ENCODE measurements at places on chromosomes 16 and 17.

DNA sequence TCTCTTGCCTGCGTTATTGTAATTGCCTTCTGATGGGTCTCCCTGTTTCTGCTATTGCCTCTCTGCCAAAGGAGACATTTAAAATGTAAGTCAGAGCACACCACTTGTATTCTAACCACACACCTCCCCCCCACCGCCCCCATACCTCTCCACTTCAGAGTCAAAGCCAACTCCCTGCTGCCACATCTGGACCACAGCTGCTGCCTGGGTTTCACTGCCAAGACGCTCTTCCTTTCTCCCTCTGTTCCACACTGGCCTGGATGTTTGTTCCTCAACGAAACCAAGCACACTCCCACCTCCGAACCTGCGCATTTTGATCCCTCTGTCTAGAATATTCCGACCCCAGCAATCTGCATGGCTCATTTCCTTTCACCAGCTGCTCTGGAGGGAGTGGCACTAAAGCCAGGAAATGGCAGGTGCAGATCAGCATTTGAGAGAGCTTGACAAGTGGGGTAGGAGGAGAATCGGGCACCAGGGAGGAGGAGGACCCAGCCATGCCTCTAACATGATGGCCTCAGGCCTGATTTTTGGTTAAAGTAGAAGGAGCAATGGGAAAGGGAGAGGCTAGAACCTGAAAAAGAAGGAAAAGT lies 92.4 kb upstream of the HS3ST2 start:
- DNase-seq: no peak

DNA sequence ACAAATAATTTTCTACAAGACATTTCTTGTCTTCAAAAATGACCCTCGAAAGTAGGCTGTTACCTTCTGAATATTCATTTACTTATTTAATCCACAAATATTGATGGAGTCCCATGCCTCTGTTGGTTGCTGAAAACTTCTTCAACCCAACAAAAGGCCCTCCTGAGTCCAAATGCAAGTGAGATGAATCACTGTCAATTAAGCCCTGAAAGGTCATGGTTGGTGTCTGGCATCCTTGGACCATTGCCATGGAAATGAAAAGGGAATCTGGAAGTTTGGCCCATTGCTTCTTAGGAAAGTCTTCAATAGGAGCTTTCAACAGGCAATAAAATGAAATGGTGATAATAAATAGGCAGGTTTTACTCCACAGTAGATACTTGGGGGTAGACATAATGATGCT lies 364.7 kb upstream of the DYNLRB2 start:
- no peak for DNase-seq

DNA sequence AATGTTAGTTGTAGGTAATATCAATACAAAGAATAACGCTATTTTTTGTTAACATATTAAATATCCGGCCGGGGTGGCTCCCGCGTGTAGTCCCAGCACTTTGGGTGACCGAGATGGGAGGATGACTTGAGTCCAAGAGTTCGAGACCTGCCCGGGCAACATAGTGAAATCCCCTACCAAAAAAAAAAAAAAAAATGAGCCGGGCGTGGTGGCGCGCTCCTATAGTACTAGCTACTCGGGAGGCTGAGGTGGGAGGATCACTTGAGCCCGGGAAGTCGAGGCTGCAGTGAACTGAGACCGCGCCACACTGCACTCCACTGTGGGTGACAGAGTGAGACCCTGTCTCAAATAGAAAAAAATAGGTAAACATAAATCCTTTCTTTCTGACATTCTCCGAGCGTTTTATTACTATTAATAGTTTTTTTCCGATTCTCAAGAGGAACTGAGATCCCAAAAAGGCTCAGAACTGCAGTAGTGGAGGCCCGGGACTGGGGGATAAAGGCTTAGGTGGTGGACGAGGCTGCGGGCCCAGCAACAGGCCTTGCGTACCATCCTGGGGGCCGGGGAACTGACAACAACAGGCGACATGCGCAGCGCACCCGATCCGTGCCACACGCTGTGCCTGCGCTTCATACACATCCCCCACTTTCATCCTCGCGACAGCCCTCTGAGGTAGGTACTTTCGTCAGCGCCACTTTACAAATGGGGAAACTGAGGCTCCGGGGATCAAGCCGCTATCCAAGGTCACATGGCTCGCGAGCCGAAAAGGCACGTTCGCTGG lies 919 bp downstream of the N4BP1 start:
- DNase-seq: no peak

- no peak for DNase-seq
Measured at GRCh38 chr16:57893559-57894389, 77.2 kb downstream of the CNGB1 start.

GRCh38 chr17:8712698-8713097 lies 31.9 kb downstream of the CCDC42 start:
- no peak for DNase-seq

DNA sequence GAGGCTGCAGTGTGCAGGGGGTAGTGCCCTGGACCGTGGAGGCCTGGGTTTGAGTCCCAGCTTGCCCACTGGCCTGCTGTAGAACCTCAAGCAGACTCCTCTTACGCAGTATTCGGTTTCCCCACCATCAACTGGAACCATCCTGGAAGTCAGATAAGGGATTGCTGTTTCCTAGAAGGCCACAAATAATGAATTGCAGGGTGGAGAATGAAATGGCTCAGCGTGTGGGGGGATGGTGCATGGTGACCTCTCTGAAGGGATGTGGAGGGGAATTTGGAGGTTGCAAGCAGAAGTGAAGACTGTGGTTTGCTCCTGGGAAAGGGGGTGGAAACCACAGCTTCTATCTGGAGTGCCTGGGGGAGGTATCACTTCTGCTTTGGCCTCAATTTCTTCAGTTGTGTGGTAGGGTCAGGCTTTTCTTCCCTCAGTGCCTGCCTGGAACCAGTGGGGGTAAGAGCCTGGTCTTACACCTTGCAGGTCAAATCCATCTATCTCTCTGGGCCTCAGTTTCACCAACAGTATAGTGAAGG lies 1.7 kb downstream of the ADGRG5 start:
- no peak for DNase-seq

DNA sequence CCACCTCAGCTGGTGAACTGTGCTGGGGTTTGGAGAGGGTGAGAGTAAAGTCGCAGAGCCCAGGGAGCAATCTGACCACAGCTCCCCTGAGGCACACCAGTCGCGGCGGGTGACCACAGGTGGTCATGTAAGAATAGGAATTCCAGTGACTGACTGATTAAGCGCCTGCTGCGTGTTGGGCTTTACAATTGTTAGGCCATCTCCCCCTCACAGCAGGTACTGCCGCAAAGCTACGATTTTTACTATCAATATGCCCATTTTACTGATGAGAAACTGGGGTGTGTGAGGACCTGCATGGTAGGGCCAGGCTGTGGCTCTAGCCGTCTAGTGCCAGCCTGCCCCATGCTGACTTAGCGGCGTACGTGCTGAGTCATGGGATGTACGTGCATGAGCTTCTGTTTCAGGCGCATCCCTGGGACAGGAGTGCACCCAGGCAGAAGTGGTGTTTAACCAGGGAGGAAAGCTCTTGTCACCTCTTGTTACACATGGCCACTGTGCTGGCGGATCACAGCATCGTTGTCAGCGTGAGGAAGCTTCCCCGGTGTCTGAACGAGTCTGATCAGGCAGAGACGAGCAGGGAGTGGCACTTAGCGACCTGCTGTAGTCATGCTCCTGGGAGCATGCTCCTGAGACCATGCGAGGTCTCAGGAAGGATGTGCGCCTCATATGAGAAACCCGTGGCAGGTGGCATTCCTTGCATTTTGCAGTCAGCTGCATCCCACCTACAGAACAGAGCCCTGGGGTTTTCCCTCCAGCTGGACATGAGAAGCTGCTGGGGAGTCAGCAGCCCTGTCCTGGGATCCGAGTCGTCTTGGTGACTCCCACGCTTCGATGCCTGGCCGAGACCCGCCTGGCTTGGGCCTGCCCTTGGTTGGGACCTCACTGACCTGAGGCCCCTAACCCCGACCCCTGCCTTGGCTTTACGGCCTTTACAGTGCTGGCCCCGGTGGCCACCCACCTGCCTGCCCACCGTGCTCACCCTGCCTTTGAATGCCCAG lies 163.7 kb upstream of the CHMP6 start:
- DNase-seq: no peak
